D341Med (cell line): ENCODE measurements at places on chromosomes 3 and 15.
A peak's percentile ranks its signal among the peaks of the same experiment; 100 is the strongest.

DNA sequence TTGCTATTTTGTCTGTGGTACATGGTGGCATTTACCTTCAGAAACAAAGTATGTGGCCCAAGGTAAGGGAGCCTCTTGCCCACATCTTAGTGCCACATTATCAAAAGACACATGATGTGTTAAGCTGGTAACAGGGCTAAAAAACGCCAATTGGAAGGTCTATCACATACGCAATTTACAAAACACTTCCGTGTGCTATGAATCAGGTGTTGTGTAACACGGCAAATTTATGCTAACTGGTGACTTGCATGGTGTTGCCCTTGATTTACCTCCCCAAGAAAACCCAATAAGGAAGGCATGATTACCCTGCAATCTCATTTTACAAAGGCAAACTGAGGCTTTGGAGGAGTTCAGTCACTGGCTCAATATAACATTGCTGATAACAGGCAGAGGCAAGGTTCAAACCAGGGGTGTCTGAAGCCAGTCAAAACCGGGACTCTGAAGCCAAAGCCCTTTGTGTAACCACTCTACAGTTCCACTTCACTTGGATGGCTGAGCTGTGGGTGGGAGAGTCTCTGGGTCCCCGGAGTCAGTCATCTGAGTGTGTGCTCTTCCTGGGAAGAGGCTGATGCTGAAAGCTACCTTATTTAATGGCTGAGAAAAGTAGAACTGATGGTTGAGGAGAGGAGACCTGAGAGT, 103.9 kb upstream of the BCL6 start:
- DNase-seq = no peak

DNA sequence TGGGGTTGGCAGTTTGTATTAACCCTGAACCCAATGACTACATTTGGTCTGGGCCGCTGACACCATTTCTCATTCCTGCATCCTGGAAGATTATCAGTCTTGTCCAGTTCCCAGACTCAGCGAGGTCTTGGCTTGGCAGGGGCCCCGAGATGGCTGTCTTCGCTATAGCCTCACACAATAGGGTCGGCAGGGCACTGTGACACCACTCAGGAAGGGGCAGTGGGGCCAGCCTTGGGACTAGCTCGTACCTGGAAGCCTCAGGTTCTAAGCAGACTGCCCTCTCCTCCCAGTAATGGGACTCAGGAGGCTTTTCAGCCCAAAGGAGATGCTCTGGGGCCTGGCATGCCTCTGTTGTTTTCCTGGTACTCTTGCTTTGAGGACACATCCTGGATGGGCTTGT, 9.1 kb downstream of the TEX264 start:
- DNase-seq = no peak

- DNase-seq = no peak
Observed at GRCh38 chr15:49148727-49149126, 6.7 kb downstream of the COPS2 start.

- no peak for DNase-seq
Observed at GRCh38 chr3:32046102-32046501, 60.3 kb upstream of the GPD1L start.

DNA sequence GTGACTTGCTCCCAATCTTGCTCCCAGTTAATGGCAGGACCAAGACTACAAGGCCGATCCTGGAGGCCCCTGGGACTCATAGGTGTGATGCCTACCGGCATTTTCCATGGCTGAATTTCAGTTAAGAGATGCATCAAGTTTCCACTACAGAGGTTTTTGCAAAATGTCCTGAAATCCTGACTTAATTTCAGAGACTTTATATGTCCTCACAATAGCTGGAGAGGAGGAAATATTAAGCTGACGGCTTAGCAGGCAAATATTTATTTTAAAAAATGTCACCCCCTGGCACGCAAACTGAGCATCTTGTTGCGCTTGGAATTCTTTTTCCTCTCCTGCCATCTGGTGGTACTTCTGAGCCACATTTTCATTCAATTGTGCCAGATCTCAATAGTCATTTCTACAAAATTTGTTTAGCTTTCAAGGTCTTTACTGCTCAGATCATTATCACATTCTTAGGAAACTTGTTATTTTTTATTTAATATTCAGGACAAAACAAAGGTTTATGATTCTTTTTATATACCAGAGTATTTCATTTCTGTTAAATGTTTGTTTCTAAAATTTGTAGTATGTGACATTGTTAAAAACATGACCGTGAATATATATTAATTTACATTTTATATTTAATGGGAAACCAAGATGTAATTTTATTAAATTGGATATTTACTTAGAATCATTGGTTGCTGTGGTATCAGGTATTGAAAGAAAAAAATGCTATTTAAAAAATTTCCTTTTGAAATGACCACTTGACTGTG, 189.2 kb upstream of the THRB start:
- DNase-seq = peak; percentile 51

GRCh38 chr3:50339485-50340146, 1.0 kb downstream of the RASSF1 start:
- DNase-seq = no peak

DNA sequence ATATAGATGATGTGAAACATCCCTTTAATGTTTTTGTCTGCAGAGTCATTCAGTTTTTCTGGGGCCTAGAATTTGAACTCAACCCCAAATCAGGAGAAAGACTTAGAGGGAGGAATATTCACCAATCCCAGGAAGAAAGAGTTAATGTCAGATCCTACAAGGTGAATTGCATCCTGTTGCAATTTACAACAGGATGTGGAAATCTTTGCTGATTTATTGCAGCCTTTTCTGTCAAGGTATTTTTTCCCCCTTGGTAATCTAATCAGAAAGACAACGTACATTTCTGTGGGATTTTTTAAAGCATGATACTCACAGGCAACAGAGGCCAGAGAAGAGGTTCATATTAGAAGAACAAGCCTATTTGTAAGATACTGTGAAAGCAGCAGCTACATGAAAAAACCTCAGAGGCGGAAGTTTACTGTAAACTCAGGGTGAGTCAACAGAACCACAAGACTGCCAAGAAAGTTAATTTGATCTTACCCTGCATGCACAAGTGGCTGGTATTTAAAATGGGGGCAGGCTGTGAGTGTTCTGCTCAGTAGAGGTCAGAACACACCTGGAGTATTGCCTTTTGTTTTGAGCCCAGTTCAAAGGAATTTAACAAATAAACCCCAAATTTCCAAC, 531.9 kb downstream of the AGBL1 start:
- DNase-seq = no peak

GRCh38 chr3:171183042-171183441, 156.5 kb upstream of the SLC2A2 start:
- no peak for DNase-seq

- no peak for DNase-seq
Observed at GRCh38 chr3:33076952-33077351, 20.0 kb downstream of the GLB1 start.
